ENCODE measurements at places on chromosomes 4 and X.

GRCh38 chrX:150254909-150255308 is 108.2 kb upstream of the MAMLD1 start:
- DNase-seq = no peak

DNA sequence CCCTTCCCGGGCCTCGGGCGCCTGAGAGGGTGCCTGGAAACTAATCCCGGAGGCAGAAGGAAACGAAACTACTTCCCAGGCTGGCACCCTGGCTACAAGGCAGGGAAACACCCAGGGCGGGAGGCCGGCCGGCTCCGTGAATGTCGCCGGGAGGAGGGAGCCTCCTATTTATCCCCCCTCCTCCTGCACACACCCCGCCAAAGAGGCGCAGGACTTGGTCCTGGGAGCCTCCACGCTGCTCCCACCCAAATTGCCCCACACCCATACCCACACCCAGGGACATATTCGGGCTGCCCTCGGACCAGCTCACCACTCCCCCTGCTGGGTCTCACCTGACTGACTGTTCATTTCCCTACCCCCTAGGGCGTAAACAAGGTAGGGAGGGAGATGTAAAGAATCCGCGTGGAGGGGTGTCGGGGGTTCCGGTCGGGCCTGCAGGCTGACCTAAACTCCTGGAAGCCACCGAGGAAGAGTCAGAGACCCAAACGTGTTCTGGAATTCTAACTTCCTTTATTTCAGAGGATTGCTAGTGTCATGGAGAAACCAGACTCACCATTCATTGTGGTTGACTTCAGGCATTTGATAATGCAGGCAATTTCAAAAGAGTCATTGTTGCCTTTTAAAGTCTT is at the start of gene BTC:
Gene BTC (minus strand): TSS at position 142 of the 629 bp plus-strand sequence. CDS start 198 bp downstream, outside the sequence.
- peak; percentile 34 for DNase-seq

DNA sequence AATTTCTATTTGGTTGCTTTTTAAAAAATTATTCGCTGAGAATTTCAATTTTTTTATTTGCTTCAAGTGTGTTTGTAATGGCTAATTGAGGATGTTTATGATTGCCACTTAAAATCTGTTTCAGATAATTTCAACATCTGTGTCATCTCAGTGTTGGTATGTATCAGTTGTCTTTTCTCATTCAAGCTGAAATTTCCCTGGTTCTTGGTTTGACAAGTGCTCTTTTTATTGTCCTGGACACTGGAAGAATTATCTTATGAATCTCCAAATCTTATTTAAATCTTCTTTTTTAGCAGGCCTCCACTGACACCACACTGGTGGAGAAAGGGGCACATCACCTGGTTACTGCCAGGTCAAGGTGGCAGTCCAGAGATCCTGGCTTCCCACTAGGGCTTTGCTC is 21.5 kb downstream of the CHST7 start:
- no peak for DNase-seq

DNA sequence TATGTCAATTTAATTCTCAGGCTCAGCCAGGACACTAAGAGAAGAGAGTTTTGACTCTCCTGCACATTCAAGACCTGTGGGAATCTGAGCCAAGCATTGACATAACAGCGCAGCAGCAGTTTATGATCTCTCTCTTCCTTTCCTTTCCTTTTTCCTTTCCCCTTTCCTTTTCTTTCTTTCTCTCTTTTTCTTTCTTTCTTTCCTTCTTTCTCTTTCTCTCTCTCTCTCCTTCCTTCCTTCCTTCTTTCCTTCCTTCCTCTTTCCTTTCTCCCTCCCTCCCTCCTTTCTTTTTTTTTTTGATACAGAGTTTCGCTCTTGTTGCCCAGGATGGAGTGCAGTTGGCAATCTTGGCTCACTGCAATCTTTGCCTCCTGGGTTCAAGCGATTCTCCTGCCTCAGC is 21.6 kb downstream of the SAT1 start:
- DNase-seq = no peak

DNA sequence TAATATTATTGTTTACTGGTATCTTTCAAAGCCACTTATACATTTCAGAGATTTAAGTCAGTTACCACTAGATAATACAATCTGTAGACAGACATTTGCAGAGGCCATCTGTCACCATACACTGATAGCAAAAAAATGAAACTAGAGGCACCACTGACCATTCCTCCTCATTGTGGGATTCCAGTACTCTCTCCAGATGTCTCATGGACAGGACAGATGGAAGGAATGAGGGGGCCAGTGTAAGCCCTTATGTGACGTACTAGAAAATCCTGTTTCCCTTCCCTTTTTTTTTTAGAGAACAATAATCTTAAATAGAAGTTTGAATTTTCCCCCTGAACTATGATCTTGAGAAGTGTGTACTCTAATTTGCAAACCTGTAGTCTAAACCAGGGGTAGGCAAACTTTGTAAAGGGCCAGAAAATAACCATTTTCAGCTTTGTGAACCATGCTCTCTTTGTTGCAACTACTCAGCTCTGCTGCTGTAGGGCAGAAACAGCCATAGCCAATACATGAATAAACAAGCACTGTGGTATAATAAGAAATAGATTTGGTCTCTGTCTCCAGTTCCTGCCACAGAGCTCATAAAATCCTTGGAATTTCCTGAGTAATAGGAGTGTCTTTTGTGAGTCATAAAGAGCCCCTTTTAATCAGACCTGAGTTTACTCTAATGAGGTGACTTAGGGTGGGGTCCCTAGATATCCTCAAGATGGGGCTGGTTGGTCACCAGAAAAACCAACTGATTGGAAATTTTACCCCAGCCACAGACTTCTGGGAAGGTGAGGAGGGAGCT is 90.4 kb downstream of the MOSPD2 start:
- peak; percentile 3 for DNase-seq

- DNase-seq = no peak
Measured at GRCh38 chr4:112550728-112551127, 34.7 kb upstream of the NEUROG2 start.

DNA sequence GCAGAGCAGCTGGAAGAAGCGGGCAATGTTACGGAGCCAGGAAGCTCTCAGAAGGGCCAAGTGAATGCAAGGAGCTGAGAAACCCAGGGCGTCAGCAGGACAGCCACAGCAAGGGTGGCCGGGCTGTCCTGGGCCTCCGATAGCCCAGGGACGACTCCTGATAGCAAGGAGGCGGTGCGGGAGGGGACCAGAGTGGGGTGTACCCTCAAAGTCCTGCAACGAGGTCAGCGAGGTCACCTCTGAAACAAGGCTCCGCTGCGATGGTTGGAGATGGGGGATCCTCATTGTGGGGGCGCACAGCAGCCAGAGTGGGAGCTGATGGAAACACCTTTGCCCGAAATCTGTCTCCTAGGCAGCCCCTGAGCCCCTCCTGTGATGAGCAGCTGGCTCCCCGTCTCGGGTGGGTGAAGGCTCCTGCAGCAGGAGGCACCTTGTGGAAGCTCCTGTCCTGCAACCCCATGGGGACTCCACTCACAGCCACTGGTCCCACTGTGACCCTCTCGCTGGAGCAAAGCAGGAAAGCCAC is 4.3 kb upstream of the CCNQ start:
- DNase-seq = no peak

DNA sequence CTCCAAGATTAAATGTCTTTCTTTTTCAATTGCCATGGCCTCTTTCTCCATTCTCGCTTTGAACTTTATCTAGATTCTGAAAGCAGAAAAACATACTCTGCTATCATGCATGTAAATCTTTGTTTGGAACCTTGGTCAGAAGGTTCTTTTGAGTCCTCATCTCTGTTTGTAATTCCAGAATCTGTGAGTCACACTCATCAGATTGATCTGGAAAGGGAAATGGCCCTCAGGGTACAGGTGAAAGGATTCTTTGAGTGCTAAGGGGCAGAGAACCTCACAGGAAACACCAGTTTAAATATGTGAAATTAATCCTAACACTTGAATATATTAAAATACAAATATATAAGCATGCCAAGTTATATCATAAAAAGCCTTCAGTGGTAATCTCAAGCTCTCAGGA is 211.0 kb upstream of the ADGRL3 start:
- no peak for DNase-seq

GRCh38 chrX:9785944-9786797 is at the start of gene SHROOM2:
TSS of gene SHROOM2 (plus strand) at chrX:9786429. CDS start at chrX:9786546, 117 bp downstream.
- no peak for DNase-seq
